ENCODE measurements at places on chromosomes 11 and 22. TPM values are rescaled to one million over a fixed set of nuclear protein-coding genes. Genes with fewer than 3 reads are reported as not detected.

The MIAT gene
- 6.8 TPM for total RNA-seq

The FJX1 gene
- total RNA-seq: 7.9 TPM

The VSIG2 gene
- 3.9 TPM for total RNA-seq

The CCDC73 gene
- 0.25 TPM for total RNA-seq

The KLHL35 gene
- total RNA-seq: 1.8 TPM

The GNAZ gene
- 5.7 TPM for total RNA-seq

The PATE4 gene
- not detected for total RNA-seq

The TMEM9B gene
- 64.4 TPM for total RNA-seq

The CYTH4 gene
- 30.2 TPM for total RNA-seq

The MYO7A gene
- total RNA-seq: 10.7 TPM

The DDX6 gene
- 121 TPM for total RNA-seq

The KDELR3 gene
- 16.7 TPM for total RNA-seq

The LYVE1 gene
- total RNA-seq: 101 TPM

The INS gene
- not detected for total RNA-seq

The OR52R1 gene
- total RNA-seq: not detected

The SOX10 gene
- total RNA-seq: 1.5 TPM

The PLEKHA7 gene
- 65.7 TPM for total RNA-seq

The THAP7 gene
- total RNA-seq: 25.5 TPM

The HEPACAM gene
- total RNA-seq: not detected

The OR10AG1 gene
- total RNA-seq: not detected

The HTR3B gene
- total RNA-seq: 0.16 TPM

The CNTF gene
- total RNA-seq: 1.2 TPM

The SNX15 gene
- 29.6 TPM for total RNA-seq

The CPT1A gene
- total RNA-seq: 61.5 TPM

The ADAMTS8 gene
- 1.2 TPM for total RNA-seq

Data from kidney (tissue), 22 donors.